Activated naive CD8-positive, alpha-beta T cell treated with anti-CD3 and anti-CD28 coated beads for 36 hours (primary cell): ENCODE measurements at places on chromosomes 1 and 21.
A peak's percentile ranks its signal among the peaks of the same experiment; 100 is the strongest.

DNA sequence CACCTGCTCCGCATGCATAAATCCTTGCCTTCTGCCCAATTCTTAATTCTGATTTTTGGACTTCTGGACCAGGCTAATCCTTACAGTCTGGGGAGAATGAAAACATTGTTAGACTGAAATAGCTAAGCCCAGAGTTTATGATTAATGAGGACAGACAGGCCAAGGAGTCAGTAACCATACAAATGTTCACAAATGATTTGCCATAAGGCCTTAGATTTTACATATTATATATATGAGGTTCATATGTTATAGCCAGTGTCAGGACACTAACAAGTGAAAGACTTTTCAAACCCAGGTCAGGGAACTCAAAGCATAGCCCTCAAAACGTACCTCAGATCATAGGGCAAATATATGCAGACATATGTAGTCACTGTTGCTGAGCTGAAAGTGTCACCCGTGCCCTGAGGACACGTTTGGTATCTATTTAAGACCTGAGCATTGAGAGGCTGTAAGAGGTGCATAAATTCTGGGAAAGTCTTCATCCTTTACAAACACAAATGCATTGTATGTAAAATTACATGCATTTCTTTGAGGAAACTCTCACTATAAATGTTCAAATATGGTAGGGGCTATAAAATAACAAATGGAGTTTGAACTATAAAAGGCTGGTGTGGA lies 45.3 kb upstream of the FBXO28 start:
- peaks cover 12% of the 10 kb centered on the region for H3K4me1 ChIP-seq
- no peak overlapping the region for H3K4me3 ChIP-seq
- peaks cover 19% of the 10 kb centered on the region for H3K27me3 ChIP-seq
- no peak overlapping the region for H3K27ac ChIP-seq
- DNase-seq, result no peak

GRCh38 chr1:1073743-1074587 lies at the start of gene RNF223:
RNF223 (minus strand) TSS chr1:1074306; CDS start chr1:1072566, 1,740 bp downstream.
- peaks cover 2% of the 10 kb centered on the region for H3K36me3 ChIP-seq
- H3K27ac ChIP-seq, result peak within 1 kb of the TSS; percentile 26
- peaks cover 5% of the 10 kb centered on the region for H3K27me3 ChIP-seq
- peaks cover 2% of the 10 kb centered on the region for H3K4me1 ChIP-seq

DNA sequence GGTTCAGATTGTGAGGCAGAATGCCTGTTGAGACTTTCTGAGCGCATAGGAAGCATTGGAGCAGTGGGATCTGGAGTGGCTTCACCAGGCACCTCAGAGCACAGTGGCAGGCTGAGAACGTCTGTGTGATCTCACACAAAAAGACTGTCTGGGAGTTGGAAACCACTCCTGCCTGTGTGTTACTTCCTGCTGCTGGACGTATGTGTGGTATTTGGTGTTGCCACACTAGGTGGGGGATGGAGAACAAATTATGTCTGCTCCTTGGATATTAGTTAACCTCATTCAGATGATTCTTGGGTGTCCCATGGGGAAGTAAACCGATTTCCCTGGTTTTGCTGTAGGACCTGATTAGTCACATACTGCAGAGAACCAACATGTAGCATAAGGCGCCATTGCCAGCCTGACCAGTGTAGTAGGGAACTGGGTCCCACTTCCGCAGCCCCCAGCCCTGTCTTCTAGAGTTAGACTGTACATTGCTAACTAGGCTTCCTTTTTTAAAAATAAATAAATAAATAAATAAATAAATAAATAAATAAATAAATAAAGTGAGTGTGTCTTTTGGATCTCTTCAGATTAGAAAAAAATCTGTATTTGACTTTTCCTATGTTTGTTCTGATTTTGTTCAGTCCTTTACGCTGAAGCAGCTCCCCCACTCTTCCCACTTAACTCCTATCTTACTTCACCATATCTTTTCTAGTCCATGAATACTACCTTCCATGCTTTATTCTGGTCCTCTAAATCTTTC lies 26.9 kb downstream of the UCK2 start:
- peaks cover 21% of the 10 kb centered on the region for H3K4me1 ChIP-seq
- no peak for DNase-seq
- H3K36me3 ChIP-seq, result peaks cover 11% of the 10 kb centered on the region
- no peaks in the 10 kb centered on the region for H3K27me3 ChIP-seq
- H3K27ac ChIP-seq, result peak overlapping the region; percentile 4

DNA sequence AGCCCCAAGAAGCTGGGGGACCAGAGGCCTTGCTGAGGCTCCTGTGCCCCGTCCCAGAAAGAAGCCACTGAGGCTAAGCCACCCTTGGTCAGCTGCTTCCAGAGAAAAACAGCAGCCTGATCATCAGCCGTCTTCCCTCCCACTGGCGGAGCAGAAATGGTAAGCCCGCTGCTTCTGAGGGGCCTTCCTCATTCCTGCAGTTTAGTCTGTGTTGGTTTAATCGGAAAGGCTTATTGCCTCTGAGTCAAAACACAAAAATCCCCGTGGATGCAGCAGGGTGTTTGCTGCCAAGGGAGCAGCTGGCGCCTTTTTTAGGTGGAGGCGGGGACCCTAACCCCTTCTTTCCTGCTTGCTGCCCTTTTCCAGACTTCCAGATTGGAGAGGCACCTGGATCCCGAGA lies 33.9 kb downstream of the SPSB1 start:
- H3K36me3 ChIP-seq, result no peaks in the 10 kb centered on the region
- H3K27ac ChIP-seq, result no peak overlapping the region
- no peak for DNase-seq
- no peaks in the 10 kb centered on the region for H3K27me3 ChIP-seq

- no peaks in the 10 kb centered on the region for H3K4me1 ChIP-seq
- no peak overlapping the region for H3K27ac ChIP-seq
- no peak overlapping the region for H3K4me3 ChIP-seq
These were observed 82.8 kb upstream of the ATP1A1 start for GRCh38 chr1:116290085-116290705.

- H3K36me3 ChIP-seq, result peaks cover 5% of the 10 kb centered on the region
- H3K27ac ChIP-seq, result no peak overlapping the region
- no peak overlapping the region for H3K4me3 ChIP-seq
- H3K4me1 ChIP-seq, result peaks cover 4% of the 10 kb centered on the region
- H3K27me3 ChIP-seq, result peaks cover 13% of the 10 kb centered on the region
These were observed 5.5 kb upstream of the PTGER3 start for GRCh38 chr1:71053146-71053545.

- DNase-seq, result peak; percentile 15
- no peaks in the 10 kb centered on the region for H3K27me3 ChIP-seq
- no peak overlapping the region for H3K4me3 ChIP-seq
- H3K4me1 ChIP-seq, result no peaks in the 10 kb centered on the region
- H3K27ac ChIP-seq, result no peak overlapping the region
These were observed 126.0 kb upstream of the TMEM51 start for GRCh38 chr1:15027515-15027986.

- peaks cover 50% of the 10 kb centered on the region for H3K4me1 ChIP-seq
- no peak overlapping the region for H3K4me3 ChIP-seq
- peaks cover 62% of the 10 kb centered on the region for H3K36me3 ChIP-seq
- H3K27me3 ChIP-seq, result no peaks in the 10 kb centered on the region
- DNase-seq, result no peak
These were observed 9.9 kb downstream of the UTP25 start for GRCh38 chr1:209837671-209838070.

- no peaks in the 10 kb centered on the region for H3K36me3 ChIP-seq
- no peak overlapping the region for H3K4me3 ChIP-seq
- H3K27ac ChIP-seq, result no peak overlapping the region
- DNase-seq, result no peak
- H3K27me3 ChIP-seq, result peaks cover 11% of the 10 kb centered on the region
These were observed 84.2 kb downstream of the TGFB2 start for GRCh38 chr1:218429301-218429700.

DNA sequence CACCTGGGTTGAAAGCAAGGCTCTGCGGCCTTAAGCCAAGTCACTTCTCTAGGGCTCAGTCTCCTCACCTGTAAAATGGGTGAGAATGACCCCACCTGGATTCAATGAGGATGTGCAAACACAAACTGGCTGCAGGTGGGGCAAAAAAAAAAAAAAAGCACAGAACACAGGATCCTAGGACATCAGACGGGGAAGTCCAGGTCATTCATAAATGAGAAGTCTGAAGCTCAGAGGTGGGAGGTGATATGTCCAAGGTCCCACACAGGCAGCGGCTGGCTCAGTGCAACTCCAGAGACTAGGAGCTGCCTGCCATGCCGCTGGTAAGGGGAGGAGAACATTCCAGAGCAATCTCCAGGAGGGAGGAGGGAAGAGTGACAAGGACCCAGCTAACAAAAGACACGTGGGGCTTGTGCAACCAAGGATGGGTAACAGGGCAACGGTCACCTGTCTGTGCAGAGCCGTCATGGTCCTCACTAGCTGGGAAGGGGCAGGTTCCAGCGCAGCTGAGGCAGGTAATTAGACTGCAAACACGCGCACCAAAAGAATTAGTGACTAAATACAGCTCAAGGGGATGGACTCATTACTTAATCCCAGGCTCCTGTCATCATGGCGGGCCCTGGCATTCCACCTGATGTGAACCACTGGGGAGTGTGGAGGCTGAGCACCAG lies 19.5 kb downstream of the IFFO2 start:
- H3K36me3 ChIP-seq, result no peaks in the 10 kb centered on the region
- H3K27me3 ChIP-seq, result no peaks in the 10 kb centered on the region
- H3K4me1 ChIP-seq, result peaks cover 49% of the 10 kb centered on the region
- H3K27ac ChIP-seq, result no peak overlapping the region
- H3K4me3 ChIP-seq, result no peak overlapping the region
- DNase-seq, result no peak
